Hepatocyte (in vitro differentiated cells): ENCODE measurements at places on chromosomes 1 and 21. TPM values are rescaled to one million over a fixed set of nuclear protein-coding genes. Genes with fewer than 3 reads are reported as not detected.

DNA sequence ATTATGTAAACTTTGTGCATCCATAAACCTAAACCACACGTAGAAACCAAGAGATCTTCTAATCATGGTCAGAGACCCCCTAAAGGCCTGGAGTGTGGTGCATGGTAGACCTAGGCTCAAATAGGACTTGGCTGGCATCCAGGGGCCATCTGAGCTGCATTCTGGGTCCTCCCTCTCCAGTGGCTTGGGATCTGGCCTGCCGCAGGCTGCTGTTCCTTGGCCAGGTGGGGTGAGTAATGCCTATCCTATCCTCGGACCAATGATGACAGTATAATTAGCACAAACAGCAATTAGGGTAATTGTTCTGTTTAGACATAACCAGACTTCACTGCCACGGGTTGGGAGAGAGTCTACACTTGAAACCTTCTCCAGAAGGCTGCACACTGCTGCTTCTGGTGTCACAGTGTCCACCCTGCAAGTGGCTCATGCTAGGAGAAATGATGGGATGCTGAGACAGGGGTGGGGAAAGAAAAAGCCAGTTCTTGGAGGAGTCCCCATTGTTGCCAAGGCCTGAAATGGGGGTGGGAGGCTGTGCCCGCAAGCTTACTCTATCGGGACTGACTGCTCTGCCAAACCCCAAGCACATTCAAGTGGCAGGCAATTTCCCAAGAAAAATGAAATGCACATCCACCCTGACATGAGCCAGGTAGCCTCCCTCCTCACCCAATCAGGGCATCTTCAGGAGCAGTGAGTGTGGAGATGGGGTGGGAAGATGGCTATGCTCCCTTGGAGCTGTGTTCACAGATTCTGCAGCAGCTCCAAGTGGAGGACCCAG, 12.5 kb upstream of the PKP1 start:
- no peaks in the 10 kb centered on the region for H3K4me1 ChIP-seq
- no peak overlapping the region for H3K4me3 ChIP-seq
- no peaks in the 10 kb centered on the region for H3K36me3 ChIP-seq
- DNase-seq = no peak
- no peak overlapping the region for H3K27ac ChIP-seq

DNA sequence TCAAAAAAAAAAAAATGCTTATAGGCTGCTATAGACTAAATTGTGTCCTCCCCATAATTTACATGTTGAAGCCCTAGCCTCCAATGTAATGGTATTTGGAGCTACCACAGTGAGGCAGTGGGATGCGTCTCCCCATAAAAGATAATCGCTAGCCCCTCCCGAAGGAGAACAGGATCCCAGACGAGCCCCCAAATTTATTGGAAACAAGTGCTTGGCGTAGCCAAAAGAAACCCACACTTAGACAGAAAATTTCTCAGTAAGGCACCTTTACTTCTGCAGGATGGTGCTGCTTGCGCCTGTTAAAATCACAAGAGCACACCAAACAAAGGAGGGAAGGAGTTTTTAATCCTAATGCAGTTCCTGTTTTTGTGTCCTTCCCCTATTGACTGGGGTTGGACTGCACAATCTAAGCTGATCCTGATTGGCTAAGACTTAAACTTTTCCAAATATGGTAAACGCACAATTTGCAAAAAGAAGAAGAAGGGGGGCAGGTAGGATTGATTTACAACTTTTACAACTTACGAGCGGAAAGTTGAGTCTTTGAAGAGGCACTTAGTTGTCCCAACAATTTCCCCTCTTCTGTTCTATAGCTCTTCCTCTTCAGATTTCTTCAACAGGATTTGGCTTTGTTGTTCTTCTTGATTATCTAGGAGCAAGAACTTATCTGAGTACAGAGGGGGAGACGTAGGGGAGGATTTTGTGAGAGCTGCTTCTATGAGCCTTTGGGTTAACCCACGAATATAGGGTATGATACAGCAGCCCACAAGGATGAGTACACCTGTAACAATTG, 3.0 kb upstream of the IPP start:
- H3K27me3 ChIP-seq = no peaks in the 10 kb centered on the region
- H3K27ac ChIP-seq = peak overlapping the region; percentile 98
- DNase-seq = no peak
- no peaks in the 10 kb centered on the region for H3K36me3 ChIP-seq
- H3K4me1 ChIP-seq = peaks cover 6% of the 10 kb centered on the region

DNA sequence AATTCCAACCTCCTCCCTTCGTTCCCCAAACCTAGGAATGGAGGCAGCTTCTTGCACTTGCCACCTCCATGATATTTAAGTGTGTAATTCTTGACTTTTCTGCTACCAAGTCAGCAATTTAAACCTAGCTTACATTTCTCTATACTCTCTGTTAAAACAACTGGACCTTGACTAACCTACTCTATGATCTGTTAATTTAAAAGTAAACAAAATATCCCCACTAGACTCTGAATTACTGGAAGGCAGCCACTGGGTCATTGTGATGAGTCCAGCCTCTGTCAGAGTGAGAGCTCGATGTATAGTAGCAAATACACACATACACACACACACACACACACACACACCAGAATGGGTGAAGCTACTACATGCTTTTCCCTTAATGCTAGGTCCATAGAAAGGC, 40.0 kb upstream of the DHCR24 start:
- no peak overlapping the region for H3K4me3 ChIP-seq
- H3K27ac ChIP-seq = peak overlapping the region; percentile 27
- no peaks in the 10 kb centered on the region for H3K36me3 ChIP-seq
- no peaks in the 10 kb centered on the region for H3K27me3 ChIP-seq
- peaks cover 12% of the 10 kb centered on the region for H3K4me1 ChIP-seq
- DNase-seq = no peak

GRCh38 chr1:30639881-30640452, 83.4 kb downstream of the MATN1 start:
- no peak overlapping the region for H3K4me3 ChIP-seq
- no peaks in the 10 kb centered on the region for H3K36me3 ChIP-seq
- H3K4me1 ChIP-seq = no peaks in the 10 kb centered on the region
- H3K27me3 ChIP-seq = peaks cover 10% of the 10 kb centered on the region

DNA sequence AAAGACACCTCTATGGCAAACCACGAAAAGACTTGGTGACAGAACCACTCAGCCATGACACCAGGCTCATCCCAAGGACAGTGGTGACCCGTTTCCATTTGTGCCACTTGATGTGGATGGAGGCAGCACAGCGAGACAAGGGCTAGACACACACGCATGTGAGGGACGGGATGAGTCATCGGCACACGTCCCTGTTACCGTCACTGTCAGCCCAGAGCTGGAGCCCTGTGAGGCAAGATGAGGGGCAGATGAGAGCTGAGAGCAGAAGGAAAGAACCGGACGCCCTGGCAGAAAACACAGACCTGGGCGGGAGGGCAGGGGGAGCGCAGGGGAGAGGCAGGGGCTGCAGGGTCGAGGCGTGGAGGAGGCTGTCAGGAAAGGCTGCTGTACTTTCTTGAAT, 57.8 kb downstream of the SIK1 start:
- H3K4me3 ChIP-seq = no peak overlapping the region
- no peaks in the 10 kb centered on the region for H3K27me3 ChIP-seq
- peak; percentile 52 for DNase-seq
- no peak overlapping the region for H3K27ac ChIP-seq

DNA sequence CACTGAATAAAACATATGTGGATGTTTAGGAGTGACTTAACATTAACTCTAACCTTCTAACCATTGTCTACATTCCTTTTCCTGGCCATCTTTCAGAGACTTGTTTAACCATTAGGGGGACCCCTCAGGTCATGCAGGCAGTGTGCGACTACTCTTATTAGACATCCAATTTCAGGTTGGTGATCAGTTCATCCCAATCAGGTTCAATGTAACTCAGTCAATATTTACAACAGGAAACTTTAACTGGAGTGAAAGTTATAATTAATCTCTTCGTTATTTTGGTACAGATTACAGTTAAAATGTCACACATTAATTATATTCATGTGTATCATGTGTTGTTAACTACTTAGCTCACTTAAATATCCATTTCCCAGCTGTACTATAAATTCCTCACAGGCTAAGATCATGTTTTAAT, 68.8 kb upstream of the RGS1 start:
- no peaks in the 10 kb centered on the region for H3K36me3 ChIP-seq
- no peaks in the 10 kb centered on the region for H3K27me3 ChIP-seq
- H3K27ac ChIP-seq = no peak overlapping the region

GRCh38 chr1:2344121-2344681, 47.2 kb downstream of the MORN1 start:
- no peak overlapping the region for H3K27ac ChIP-seq
- H3K4me3 ChIP-seq = no peak overlapping the region
- H3K4me1 ChIP-seq = no peaks in the 10 kb centered on the region
- DNase-seq = no peak

GRCh38 chr1:187513190-187513589, 684.4 kb downstream of the PLA2G4A start:
- no peak overlapping the region for H3K27ac ChIP-seq
- H3K27me3 ChIP-seq = no peaks in the 10 kb centered on the region
- DNase-seq = no peak
- H3K4me3 ChIP-seq = no peak overlapping the region
- H3K4me1 ChIP-seq = no peaks in the 10 kb centered on the region
- H3K36me3 ChIP-seq = no peaks in the 10 kb centered on the region

GRCh38 chr1:36609241-36610027, 126.7 kb upstream of the CSF3R start:
- H3K27ac ChIP-seq = no peak overlapping the region
- no peaks in the 10 kb centered on the region for H3K4me1 ChIP-seq
- H3K36me3 ChIP-seq = no peaks in the 10 kb centered on the region
- H3K4me3 ChIP-seq = no peak overlapping the region
- DNase-seq = peak; percentile 74

- H3K27me3 ChIP-seq = no peaks in the 10 kb centered on the region
- H3K36me3 ChIP-seq = no peaks in the 10 kb centered on the region
- no peak overlapping the region for H3K27ac ChIP-seq
- H3K4me3 ChIP-seq = no peak overlapping the region
- no peak for DNase-seq
These were observed 36.2 kb downstream of the TLR5 start for GRCh38 chr1:223106856-223107255.

DNA sequence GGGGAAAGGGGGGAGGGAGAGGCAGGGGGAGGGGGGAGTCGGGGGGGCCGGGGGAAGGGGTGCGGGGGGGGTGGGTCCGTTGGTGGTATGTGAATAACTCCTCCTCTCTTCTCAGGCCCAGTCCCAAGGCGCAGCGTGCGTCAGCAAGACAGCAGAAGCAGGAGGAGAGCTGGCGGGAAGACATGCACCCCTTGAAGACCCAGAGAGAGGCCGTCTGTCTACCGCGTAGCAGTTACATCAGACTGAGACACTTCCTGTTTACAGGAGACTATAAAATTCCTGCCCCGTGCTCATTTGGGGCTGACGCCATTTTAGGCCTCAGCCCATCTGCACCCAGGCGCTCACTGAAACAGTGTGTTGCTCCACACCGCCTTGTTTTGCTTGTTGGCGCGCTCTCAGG, 55.3 kb downstream of the SETD4 start:
- no peak overlapping the region for H3K27ac ChIP-seq
- no peaks in the 10 kb centered on the region for H3K27me3 ChIP-seq
- no peaks in the 10 kb centered on the region for H3K36me3 ChIP-seq
- no peaks in the 10 kb centered on the region for H3K4me1 ChIP-seq

GRCh38 chr1:233738850-233739249, 124.9 kb downstream of the KCNK1 start:
- H3K36me3 ChIP-seq = no peaks in the 10 kb centered on the region
- H3K27ac ChIP-seq = no peak overlapping the region
- no peak overlapping the region for H3K4me3 ChIP-seq
- no peak for DNase-seq

DNA sequence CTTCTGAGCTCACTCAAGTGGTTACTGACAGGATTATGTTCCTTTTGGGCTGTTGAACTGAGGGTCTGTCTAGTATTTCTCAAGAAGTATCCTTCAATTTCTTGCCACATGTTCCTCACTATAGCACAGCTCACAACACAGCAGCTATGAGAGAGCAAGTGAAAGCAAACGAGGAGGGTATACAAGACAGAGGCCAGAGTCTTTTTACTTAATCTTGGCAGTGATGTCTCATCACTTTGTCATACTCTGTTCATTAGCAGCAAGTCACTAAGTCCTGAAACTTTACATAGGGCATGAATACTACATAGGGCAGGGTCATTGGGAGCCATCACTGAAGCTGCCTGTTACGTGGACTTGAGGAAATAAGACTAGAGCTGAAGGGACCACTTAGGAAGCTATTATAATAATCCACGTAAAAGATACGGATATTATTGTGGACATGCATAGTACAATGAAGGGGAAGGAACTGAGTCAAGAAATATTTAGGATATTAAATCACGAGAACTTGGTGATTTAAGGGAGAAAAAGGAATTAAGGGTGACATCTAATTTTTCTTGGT, 63.7 kb downstream of the SLC30A7 start:
- H3K27me3 ChIP-seq = no peaks in the 10 kb centered on the region
- no peaks in the 10 kb centered on the region for H3K4me1 ChIP-seq
- H3K4me3 ChIP-seq = no peak overlapping the region
- DNase-seq = no peak
- no peak overlapping the region for H3K27ac ChIP-seq
- no peaks in the 10 kb centered on the region for H3K36me3 ChIP-seq

- H3K36me3 ChIP-seq = no peaks in the 10 kb centered on the region
- H3K27ac ChIP-seq = no peak overlapping the region
- no peak for DNase-seq
- H3K4me3 ChIP-seq = no peak overlapping the region
- no peaks in the 10 kb centered on the region for H3K4me1 ChIP-seq
These were observed 45.4 kb upstream of the SELENON start for GRCh38 chr1:25754470-25755181.

DNA sequence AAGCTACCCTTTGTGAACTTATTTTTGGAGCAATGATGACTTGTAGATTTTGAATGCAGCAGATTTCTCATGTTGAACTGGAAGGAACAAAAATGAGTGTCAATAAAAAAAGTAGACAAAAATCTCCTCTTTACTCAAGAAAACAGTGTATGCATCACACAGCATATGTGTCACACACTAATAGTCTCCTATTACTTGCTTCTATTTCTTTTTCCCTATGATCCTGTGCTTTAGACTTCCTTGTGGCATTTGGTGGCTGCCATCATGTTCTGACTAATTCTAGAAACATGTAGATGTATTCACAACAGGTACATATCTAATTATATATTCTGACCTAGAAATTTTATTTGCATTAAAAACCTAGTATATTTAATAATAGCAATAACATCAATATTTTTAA, 14.3 kb downstream of the RC3H1 start:
- no peaks in the 10 kb centered on the region for H3K4me1 ChIP-seq
- H3K27me3 ChIP-seq = no peaks in the 10 kb centered on the region
- no peak overlapping the region for H3K27ac ChIP-seq

GRCh38 chr1:182229451-182229850, 162.1 kb downstream of the GLUL start:
- H3K27me3 ChIP-seq = no peaks in the 10 kb centered on the region
- no peak overlapping the region for H3K4me3 ChIP-seq
- H3K36me3 ChIP-seq = no peaks in the 10 kb centered on the region
- no peak for DNase-seq
- peaks cover 13% of the 10 kb centered on the region for H3K4me1 ChIP-seq

- H3K27ac ChIP-seq = no peak overlapping the region
- no peak overlapping the region for H3K4me3 ChIP-seq
- no peak for DNase-seq
- H3K4me1 ChIP-seq = no peaks in the 10 kb centered on the region
- H3K27me3 ChIP-seq = no peaks in the 10 kb centered on the region
These were observed 8.6 kb upstream of the NTNG1 start for GRCh38 chr1:107132195-107132594.

GRCh38 chr1:171910786-171911185, 69.5 kb downstream of the DNM3 start:
- no peak overlapping the region for H3K27ac ChIP-seq
- no peaks in the 10 kb centered on the region for H3K36me3 ChIP-seq
- H3K4me3 ChIP-seq = no peak overlapping the region
- H3K4me1 ChIP-seq = no peaks in the 10 kb centered on the region

The SYCP1 gene
- not detected in 2 replicates for polyA plus RNA-seq

The HTR6 gene
- polyA plus RNA-seq = not detected in 2 replicates

The S100B gene
- not detected in 2 replicates for polyA plus RNA-seq

The DSCAM gene
- 0.33 TPM in 1 of 2 replicates, not detected in the other for polyA plus RNA-seq

The TRIM58 gene
- 0.05 TPM in 1 of 2 replicates, not detected in the other for polyA plus RNA-seq

The UQCRHL gene
- 1.0 and 1.8 TPM in 2 replicates for polyA plus RNA-seq

The MROH7 gene
- 0.24 and 0.95 TPM in 2 replicates for polyA plus RNA-seq

The IFNGR2 gene
- 60.2 and 66.7 TPM in 2 replicates for polyA plus RNA-seq
